ENCODE measurements at places on chromosomes 5 and 9.

DNA sequence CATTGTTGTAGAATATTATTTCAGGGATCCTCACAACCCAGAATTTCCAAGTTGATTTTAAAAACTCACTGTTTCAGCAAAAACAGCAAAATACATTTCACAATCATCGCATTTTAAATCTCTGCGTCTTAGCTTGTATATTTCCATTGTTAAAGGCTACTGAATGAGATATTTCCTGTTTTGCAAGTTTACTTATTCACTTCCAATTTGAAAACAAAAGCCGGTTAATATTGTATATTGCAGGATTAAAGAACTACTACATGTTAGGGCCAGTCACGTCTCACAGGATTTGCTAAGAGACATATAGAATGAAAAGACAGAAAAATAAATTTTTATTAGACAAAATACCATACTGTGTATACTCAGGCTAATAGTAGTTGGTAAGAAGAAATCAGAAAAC lies 395.9 kb upstream of the CDH9 start:
- DNase-seq: no peak

DNA sequence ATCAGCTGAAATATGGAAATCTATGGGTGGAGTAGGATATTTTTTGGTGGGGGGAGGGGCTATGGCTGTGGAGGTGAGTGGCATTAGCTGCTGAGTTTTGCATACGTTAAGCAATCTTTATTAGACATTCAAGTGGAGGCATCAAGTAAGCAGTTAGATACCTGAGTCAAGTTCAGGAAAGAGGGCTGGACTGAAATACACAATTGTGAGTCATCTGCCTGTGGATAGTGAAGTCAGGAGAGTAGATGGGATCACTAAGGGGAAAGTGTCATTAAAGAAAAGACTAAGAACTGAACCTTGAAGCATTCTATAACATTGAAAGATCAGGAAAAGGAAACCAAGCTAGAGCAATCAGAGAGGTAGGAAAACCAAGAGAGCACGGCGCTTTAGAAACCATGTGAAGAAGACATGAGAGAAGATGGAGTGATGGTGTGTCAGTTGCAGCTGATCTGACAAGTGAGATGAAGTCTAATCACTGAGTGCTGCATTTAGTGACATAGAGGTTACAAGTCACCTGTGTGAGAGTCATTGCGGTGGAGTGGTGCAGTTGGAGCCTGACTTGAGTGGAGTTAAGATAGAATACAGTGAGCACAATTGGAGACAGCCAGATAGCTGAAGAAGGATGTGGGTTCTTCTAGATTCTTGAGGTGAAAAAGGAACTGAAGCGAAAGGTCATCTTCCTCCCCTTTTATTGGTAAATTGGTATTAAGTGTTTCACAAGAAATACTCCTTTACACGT lies 88.7 kb downstream of the PIP5K1B start:
- no peak for DNase-seq

GRCh38 chr9:128102196-128102595 lies 25.3 kb downstream of the PTGES2 start:
- no peak for DNase-seq

DNA sequence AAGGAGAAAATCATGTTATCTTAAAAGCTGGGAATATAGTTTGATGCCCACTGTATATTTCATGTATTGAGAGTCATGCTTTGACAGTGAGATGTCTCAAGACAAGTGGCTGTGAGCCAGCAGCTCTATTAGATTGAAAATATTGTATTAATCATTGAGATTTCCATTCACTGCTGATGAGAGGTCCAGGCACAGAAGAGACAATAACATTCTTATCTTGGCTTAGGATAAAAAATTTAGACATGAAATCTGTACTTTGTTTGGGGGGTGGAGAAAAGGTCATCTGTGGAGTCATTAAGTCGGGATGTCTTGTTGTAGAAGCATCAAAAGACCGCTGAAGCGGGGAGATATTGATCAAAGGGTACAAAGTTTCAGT lies 97.9 kb upstream of the EQTN start:
- no peak for DNase-seq

- DNase-seq: no peak
Measured at GRCh38 chr5:157827423-157827822, 31.5 kb downstream of the CLINT1 start.

- no peak for DNase-seq
Measured at GRCh38 chr5:177303925-177304391, 359 bp downstream of the PRELID1 start.

DNA sequence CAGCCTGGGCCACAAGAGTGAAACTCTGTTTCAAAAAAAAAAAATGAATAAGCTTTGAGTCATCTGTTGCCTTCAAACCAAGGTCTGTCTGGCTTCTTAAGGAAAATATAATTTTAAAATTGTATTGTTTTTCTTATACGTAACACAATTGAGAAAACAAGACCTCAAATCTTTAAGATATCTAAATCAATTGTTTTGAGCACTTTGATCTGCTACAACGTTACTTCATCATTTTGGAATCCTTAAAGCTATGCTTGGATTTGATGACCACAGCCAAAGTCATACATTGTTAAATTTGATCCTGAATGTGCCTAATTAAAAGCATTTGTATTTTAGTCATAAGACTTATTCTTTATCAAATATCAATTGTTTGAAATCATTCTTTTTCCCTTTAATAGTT lies 37.7 kb upstream of the VCAN start:
- no peak for DNase-seq

GRCh38 chr9:113245894-113246293 lies 24.6 kb downstream of the SLC31A1 start:
- no peak for DNase-seq

DNA sequence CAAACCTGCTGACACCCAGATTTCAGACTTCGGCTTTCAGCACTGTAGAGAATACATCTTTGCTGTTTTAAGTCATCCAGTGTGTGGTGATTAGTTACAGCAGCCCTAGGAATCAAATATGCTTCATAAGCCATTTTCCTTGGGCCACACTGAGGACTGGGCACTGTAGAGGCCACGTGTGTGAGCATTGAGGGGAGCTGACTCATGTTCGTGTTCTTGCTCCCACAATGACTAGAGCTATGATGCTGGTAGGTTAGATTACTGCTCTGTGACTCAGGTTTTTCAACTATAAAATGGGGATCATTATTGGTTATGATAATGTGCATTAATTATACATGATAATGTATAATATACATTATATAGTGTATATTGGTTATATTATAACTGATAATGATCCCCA lies 96.5 kb upstream of the PALM2AKAP2 start:
- DNase-seq: no peak

GRCh38 chr5:40134883-40135520 lies 544.7 kb upstream of the PTGER4 start:
- DNase-seq: no peak

GRCh38 chr9:113701774-113702755 lies 174.0 kb upstream of the ZNF618 start:
- no peak for DNase-seq

DNA sequence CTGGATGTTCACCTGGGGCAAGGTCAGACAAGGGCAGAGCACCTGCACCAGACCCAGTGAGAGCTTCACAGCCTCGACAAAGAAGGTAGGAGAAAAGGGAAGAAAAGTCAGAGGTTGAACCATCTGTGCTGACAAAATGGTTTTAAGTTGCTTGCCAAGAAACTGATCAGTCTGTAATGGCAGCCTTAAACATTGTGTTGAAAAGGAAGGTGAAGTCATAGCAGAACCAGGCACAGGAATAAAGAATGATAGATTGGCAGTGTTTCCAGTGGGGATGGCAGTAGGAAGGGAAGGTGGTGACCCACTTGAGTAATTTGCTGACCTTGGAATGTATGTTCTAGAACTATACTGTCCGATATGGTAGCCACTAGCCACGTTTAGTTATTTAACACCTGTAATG lies 34.2 kb downstream of the HTR4 start:
- no peak for DNase-seq

DNA sequence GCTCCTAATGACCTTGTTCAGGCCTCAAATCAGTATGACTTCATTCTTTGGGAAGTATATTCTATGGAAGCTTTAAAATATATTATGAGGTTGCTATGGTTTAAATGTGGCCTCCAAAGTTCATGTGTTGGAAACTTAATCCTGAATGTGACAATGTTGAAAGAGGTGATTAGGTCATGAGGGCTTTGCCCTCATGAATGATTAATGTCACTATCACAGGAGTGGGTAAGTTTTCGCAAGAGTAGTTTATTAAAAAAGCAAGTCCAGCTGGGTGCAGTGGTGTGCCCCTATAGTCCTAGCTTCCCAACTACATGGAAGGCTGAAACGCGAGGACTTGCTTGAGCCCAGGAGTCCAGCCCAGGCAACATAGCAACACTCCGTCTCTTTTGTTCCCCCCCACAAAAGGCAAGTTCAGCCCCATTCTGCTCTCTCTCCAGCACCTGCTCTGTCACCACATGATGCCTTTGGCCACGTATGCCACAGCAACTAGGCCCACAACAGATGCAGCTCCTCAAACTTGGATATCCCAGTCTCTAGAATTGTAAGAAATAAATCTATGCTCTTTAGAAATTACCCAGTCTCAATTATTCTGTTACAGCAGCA lies 105.3 kb downstream of the SIL1 start:
- DNase-seq: no peak

DNA sequence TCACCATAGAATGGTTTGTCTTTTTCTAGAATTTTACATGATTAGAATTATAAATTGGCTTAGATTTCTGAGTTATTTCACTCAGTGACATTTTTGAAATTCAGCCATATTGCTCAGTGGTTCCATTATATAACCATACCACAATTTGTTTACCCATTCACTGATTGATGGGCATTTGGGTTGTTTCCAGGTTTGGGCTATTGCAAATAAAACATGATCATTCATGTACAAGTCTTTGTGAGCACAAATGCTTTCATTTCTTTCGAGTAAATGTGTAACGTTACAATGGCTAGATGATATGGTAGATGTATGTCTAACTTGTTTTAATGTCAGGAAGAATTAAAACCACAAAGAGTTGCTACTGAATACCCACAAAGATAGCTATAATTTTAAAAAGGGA lies 279.9 kb upstream of the TARS1 start:
- DNase-seq: no peak

- DNase-seq: peak; percentile 55
Measured at GRCh38 chr5:65721050-65721719, 724 bp downstream of the SGTB start.

GRCh38 chr9:95077053-95077765 lies 240.3 kb downstream of the FANCC start:
- DNase-seq: no peak

DNA sequence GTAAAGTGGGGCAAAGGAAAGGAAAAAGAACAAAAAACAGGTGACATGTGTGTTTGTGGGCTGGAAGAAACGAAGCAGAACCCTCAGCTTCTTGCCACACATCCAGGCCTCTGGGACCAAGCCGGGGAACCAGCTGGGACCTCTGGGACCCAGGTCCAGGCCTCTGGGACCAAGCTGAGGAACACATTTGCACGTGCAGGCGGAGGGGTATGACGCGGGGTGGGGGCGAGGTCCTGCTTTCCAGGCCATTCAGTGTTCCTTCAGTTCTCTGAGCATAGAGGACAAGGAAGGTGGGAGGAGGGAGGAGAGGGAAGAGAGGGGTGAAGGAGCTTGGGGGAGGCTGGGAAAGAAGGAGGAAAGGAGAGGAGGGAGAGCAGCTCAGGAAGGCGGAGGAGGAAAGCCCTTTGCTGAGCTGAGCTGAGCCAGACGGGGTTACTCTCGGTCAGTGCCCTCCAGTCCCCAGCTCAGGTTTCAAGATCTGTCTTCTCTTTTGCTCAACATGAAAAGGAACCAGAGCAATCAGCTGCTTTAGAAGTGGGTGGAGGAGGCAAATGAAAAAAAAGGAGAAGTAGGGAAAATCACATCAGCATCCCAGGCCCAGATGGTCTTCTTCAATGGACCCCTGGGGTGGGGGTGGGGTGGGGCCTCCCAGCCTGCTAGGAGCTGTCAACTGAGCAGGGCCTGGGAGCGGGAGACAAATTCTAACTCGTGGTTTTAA lies 59.1 kb downstream of the ABCA1 start:
- DNase-seq: peak; percentile 90

DNA sequence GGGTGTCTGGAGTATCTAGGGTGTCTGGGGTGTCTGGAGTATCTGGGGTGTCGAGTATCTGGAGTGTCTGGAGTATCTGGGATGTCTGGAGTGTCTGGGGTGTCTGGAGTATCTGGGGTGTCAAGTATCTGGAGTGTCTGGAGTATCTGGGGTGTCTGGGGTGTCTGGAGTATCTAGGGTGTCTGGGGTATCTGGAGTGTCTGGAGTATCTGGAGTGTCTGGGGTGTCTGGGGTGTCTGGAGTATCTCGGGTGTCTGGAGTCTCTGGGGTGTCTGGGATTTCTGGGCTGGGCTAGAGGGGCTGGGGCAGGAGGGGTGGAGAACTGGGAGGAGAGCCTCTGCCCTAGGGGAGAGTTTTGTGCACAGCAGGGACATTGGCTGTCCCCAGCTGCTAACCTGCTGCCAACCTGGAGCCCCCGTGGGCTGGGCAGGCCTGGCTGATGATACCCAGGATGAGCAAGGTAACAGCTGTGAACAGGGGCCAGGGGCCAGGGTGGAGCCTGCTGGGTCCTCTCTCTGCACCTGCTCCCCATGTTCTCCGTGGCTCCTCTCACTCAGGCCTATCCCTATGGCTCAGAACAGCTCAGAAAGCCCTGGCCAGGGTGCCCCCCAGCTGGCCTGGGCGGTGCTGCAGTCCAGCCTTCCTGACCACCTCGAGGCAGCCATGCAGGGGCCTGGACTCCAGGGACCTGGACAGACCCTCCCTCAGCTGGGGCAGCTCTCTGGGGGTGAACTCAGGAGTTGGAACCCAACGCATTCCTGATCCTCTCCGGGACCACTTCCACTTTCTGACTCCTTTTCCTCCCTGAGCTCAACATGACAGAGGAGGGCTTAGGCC lies 29.9 kb downstream of the LHX3 start:
- no peak for DNase-seq

GRCh38 chr9:127884976-127885490 lies 7.6 kb upstream of the AK1 start:
- DNase-seq: no peak

- peak; percentile 17 for DNase-seq
Measured at GRCh38 chr9:133127340-133127981, 6.4 kb upstream of the RALGDS start.

- DNase-seq: no peak
Measured at GRCh38 chr9:18159254-18159653, 314.7 kb upstream of the ADAMTSL1 start.

DNA sequence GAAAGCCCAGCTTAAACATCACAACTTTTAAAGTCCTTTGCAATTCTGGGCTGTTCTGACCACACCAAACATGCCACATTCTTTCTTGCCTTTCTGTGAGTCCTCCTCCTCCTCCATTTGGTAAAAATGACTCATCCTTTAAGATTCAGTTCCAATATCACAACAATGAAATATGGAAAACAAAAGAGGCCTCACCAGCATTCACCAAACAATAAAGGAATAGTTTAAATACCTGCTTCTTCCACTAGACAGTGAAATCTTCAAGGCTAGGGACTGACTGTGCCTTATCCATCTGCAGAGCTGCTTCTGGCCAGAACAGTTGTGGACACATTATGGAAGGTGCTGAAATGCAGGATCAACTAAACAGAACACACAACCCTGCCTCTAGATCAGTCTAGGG lies 36.0 kb downstream of the NR6A1 start:
- DNase-seq: peak; percentile 51

Data from urothelium cell line (cell line).